CD4-positive, alpha-beta T cell treated with Interleukin-15 for 4 hours (primary cell): ENCODE measurements at places on chromosomes 11 and 22.

- no peak for DNase-seq
These were observed 1197.8 kb downstream of the BRD1 start for GRCh38 chr22:48629631-48630432.

DNA sequence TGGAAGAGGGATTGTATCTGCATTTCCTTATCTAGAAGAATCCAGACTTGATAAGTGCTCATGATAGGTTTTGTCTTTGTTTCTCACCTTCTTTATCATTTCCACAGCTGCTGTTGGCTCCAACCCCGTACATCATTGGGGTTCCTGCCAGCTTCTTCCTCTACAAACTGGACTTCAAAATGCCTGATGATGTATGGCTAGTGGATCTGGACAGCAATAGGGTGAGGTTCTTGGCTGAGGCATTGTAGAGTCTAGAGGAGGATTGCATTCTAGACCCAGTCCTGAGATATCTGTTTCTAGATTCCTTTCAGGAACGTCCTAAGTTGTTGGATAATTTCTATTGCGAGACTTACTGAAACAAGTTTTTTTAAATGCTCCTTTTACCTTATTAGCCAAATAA is 8.1 kb downstream of the MADD start:
- DNase-seq, result no peak

GRCh38 chr11:72808331-72808798 is 5.8 kb upstream of the ATG16L2 start:
- no peak for DNase-seq

DNA sequence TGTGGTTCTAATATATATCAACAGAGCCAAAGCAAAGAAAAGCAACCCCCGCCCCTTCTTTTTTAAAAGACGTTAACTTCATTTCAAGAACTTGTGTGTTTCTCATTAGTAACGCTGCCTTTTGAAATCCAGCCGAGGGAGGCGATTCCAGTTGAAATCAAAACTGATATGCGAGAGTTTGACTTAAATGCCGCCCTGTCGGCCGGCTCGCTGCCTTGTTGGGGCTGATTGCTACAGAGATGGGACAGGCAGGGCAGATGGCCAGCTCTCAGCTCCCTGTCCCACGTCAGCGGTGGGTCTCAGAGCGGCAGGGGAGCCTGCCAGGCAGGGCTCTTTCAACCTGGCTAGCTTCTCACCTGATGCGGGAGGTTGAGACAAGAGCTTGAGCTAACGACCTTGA is 51.9 kb upstream of the ALX4 start:
- no peak for DNase-seq

- DNase-seq, result no peak
These were observed 19.8 kb upstream of the RAPSN start for GRCh38 chr11:47468598-47469214.

DNA sequence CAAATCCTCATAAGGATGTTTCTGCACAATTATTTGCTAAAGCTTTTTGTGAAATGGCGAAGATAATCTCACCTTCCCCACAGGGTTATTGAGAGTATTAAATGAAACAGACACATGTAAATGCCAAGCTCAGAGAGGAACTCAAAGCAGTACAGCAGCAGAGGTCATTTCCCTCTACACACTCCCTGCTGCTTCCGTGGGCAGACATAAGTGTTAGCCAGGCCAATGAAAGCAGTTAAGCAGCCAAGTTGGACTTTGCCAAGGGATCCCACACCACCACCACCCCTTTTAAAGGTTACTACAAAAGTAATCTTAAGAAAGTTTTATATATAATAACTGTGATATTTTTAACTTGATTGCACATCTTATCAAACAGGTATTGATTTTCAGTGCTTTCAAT is 4.0 kb upstream of the FAM111A start:
- DNase-seq, result no peak

- DNase-seq, result no peak
These were observed 101.7 kb upstream of the CD82 start for GRCh38 chr11:44463751-44464150.

DNA sequence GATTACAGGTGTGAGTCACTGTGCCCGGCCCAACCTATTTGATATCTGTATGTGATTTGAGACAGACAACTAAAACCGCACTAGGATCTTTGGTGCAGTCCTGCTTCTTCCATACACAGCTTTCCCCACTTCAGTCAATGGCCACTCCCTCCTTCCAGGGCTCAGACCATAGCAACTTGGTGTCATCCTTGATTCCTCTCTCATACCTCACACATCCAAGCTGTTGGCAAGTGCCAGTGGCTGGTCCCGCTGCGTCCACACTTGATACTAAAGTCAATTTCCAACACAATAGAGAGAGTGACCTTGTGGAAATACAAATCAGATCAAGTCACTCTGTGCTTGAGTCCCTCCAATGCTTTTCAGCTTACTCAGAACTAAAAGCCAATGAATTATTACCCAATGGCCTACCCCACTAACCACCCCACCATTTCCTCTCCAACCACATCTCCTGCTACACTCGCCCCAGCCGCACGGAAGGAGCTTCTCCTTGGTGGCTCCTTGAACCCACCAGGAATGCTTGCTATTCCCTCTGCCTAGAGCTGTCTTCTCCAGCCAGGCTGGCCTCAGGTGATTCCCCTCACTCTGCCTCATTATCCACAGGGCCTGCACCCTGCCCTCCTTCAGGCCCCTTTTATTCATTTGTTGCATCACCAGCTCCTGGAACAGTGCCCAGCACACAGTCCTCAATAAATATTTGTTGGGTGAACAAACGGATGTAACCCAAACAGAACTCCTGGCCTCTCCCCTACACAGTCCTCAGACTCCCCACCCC is 12.9 kb downstream of the ABTB2 start:
- DNase-seq, result no peak

DNA sequence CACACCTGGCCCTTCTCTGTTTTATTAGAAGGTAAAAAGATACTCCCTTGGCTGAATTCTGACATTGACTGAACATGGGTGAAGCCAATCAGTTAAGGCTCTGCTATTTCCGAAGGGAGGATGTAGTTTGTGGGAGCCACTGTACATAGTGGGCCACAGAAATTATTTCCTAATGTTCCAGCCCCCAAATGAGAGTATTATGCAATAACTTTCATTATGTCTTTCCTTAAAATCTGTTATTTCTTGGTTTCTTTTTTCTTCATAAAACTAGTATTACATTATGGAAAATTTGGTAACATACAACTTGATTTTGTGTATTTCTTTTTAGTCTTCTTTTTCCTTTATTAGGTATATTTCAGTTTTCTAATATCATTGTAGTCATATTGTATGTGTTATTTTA is 51.9 kb upstream of the EP300 start:
- DNase-seq, result no peak

- DNase-seq, result peak; percentile 78
These were observed 2.0 kb downstream of the HEPN1 start for GRCh38 chr11:124920870-124921609.

GRCh38 chr11:64754919-64755662 is 4.7 kb downstream of the PYGM start:
- no peak for DNase-seq

DNA sequence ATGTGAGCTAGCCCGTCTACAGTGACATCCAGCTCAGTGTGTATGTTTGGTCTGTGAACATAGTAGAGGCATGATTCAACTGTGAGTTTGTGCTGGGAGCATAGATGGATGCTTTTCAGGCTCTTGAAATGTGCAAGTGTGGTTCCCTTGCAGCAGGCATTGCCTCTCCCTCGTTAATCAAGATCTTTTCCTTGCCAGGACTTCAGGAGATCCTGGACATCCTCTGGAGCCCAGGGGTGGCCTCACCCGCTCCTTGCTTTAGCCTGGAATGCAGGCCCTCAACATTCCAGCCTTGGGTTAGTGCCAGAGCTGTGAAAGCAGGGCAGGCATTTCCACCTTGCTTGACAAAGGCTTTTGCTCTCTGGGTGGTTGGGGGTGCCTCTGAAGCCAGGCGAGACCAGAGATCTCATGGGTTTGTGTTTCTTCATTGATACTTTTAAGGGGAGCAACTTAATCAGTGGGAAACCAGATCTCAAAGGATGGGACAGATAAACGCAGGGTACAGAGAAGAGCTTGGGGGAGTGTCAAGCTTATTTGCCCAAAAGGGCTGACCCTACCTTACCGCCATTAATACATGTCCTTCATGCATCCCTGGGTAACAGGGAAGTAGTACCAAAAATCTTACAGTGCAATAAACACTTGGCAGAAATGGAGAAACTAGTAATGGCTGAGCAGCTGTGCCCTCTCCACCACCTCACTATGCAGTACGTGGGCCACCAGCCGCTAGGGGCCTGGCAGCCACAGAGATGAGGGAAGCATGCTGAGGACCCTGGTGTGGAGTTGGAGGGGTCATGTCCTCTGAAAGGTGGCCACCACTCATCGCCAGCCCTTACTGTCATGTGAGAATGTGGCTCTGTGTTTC is 72.1 kb downstream of the PTPRJ start:
- DNase-seq, result no peak

GRCh38 chr11:62217191-62217748 is 8.8 kb downstream of the SCGB2A1 start:
- no peak for DNase-seq

DNA sequence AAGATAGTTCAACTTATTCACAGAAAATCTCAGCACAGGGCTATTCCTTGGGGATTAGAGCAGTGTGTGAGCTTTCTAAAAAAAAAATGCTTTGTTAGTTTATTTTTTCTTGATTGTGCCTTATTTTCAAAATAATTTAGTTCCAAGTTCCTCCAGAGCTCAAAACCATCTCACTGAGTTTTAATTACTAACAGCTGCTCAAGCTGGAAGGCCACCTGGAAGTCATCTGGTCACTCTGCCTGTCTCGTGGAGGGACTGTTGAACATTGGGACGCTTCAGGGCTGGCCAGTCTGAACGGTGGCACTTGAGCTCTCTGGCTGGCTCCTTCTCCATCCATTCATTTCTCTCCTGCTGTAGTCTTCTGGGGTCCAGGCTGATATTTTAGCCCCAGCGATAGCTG is 4.0 kb downstream of the OR51E1 start:
- DNase-seq, result no peak

DNA sequence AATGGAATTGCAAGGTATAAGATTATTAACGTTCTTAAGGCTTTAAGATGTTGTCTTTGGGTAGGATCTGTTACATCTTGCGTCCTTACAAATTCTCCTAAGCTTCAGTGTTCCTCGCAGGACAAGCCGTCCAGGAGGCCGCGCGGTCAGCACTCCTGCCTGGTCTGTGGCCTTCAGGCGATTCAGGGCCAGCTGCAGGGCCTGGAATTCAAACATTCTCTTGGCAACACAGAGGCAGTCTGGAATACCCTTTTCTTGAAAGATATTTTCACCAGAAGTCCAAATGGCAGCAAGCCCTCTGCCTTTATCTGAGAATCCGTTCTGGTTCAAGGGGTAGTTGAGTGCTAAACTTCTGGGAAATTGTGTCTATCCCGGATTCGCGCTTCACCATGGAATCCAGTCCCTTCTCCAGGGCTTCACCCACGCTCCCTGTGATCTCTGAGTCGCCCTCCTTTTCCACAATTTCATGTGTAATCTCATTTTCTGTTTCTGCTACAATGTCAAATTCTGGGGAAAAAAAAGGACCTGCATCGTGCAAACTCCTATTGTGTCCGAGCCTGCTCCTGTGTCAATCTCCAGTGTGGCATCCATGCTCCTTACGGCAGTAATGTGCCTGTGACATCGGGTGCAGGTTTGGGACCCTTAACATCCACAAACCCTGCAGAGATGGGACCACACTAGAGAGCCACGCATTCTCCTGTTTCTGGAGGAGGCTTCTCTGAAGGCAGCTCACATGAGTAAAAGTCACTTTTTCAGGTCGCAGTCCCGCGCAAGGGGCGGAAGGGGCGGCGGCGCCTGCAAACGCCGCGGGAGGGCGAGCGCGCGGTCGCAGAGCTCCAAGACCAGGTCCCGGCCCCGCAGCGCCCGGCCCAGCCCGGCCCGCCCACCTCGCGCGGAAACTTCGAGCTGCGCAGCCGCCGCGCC is 25.4 kb upstream of the SORL1 start:
- DNase-seq, result peak; percentile 39

- DNase-seq, result no peak
These were observed 604 bp upstream of the POLR3H start for GRCh38 chr22:41544671-41545476.

DNA sequence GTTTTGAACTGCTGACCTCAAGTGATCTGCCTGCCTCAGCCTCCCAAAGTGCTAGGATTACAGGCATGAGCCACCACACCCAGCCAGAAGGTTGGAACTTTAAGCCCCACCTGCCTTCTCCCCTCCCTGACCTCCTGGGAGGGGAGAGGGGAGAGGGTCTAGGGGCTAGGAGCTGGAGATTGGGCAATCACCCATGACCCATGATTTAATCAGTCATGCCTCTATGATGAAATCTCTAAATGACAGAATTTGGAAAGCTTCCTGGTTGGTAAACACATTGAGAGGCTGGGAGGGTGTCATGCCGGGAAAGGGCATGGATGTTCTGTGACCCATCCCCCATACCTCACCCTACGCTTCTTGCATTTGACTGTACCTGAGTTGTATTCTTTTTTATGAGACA is 17.1 kb upstream of the TFIP11 start:
- no peak for DNase-seq

DNA sequence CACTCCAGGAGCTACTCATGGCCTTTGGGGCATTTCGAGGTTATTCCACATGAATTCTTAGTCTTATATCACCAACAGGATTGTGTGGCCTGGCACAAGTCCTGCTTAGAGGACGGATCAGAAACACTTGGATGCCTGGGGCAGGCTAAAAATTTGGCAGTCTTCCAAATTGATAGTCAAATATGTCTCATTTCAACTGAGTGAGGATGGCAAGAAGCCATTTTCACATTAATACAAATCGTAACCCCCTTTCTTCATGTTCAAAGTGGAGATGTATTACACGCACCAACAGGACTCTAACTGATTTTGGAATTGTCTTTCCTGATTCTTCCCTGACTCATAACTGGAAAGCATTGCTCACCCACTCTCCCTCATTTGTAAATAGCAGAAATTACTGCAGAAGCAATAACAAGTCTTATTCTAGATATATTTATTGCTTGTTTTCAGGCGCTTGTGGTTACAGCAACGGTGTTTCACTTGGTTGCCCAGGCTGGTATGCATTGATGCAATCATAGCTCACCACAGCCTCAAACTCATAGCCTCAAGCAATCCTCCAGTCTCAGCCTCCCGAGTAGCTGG is 10.3 kb upstream of the CCDC86 start:
- no peak for DNase-seq

- no peak for DNase-seq
These were observed 4.4 kb downstream of the EFEMP2 start for GRCh38 chr11:65868076-65868667.

DNA sequence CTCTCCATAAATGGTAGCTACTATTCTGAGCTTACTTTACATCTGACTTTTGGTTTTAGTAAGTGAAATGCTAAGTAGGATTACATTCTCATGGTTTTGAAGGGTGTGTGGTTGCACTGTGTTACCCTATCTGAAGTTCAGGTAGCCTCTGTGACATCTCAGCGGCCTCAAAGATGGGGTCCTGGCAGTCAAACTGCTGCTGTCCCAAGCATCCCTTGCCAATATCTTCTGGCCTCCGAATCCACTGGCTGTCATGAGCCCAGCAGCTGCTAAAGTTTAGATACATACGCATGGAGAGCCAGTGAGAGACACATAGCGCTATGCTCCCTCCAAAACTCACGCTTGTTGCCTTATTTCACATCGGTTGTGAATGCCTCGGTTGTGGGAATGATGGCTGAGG is 34.9 kb downstream of the UBASH3B start:
- no peak for DNase-seq
